Activated naive CD4-positive, alpha-beta T cell treated with anti-CD3 and anti-CD28 coated beads for 36 hours (primary cell): ENCODE measurements at places on chromosomes 1 and 21.

DNA sequence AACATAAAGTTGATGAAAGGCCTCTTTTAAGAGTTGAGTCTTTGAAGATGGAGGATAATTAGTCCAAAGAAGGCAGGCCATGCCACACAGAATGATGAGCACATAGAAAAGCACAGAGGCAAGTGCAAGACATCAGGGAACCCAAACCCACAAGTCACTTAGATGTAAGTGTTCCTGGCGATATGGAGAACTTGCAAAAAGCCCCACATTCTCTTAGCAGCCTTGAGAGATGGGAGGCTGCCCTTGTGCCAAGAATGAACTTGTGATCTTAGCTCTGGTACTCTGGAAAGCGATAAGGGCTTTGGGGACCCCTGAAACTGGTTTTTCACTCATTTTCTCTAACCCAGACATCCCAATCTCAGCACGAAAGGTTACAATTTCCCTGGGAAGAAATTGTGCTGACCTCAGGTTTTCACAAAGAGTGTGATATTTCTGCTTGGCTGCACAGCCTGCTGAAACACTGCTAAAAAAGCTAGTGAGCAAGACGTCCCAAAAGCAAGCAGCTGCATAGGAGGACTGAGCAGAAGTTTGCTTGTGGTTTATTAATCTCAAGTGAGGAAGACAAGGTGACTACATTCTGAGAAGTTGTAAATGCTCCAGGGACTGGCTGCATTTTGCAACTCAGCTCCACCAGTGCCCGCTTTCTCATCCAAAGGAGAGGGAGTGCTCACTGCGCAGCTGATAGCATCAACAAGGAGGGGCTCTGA is 496.9 kb upstream of the CAMK1G start:
- no peak for DNase-seq

DNA sequence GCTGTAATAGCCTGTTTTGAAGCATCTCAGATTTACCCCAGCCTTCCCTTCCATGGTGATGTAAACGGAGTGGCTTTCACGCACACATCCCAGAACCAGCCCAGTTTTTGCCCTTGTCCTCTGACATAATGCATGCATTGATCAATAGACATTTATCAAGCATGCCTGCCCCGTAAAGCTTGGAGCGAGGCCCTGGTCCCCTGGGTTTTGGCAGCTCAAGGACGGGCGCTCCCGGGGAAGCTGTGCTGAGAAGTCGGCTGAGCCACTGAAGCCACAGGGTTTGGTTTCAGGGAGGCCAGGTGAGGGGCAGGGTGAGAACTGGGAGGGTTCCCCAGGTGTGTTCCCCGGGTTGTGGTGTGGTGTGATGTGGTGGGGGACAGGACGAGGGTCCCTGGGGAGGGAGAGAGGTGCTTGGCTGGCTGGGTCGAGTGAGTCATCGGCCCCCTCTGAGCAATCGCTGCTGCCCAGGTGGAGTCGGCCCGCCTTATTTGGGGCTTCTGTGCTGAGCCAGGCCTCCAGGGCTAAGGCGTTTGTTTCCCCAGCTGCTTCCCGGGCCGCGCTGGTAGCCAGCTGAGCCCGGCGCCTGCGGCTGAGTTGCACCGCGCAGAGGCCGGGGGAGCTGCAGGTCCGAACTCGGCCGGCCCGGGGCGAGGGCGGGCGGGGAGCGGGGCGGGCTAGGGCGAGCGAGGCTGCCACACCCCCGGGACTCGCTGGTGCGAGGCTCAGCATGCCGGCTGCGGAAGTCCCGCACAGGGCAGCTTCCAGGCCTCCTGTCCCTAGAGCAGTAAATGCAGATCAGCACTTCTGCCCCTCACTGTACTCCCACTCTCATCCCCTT is 23.6 kb downstream of the ATP2B4 start:
- peak; percentile 76 for DNase-seq

GRCh38 chr21:46598581-46599572 is 6.0 kb downstream of the S100B start:
- no peak for DNase-seq

- DNase-seq, result no peak
Observed at GRCh38 chr1:79040424-79041082, 34.0 kb upstream of the ADGRL4 start.

DNA sequence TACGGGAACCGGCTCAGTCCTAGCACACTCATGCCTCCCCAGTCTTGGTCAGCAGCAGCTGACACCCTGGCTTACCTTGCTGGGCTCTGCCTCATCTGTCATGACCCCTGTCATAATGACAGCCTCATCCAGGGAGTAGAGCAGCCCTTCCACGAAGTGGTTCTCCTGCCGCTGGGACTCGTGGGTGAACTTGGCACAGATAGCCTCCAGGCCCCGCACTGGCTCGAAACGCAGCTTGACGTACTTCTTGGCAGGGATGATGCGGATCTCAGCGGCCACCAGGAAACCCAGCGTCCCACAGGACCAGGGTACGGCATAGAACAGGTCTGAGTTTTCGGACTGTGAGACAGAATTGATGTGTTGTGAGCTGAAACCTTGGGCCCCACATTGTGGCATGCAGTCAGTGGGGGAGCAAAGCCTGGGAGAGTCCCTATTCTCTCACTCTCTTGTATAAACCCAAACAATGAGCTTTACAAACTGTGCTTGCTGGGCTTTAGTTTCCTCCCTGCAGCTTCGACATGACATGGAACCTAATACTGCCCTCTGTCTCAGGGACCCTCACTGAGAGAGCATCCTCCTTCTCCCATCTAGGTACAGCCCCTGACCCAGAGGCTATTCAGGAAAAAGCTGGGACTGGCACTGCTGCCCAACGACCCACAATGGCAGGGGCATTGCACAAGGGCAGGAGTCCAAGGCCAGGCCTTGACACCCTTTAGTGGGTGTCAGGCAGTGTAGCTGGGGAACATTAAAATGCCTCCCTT is 15.5 kb downstream of the DHCR24 start:
- no peak for DNase-seq

GRCh38 chr21:45926281-45926680 is 55.3 kb upstream of the COL6A1 start:
- no peak for DNase-seq

- DNase-seq, result no peak
Observed at GRCh38 chr1:165218731-165219130, 137.8 kb downstream of the LMX1A start.

DNA sequence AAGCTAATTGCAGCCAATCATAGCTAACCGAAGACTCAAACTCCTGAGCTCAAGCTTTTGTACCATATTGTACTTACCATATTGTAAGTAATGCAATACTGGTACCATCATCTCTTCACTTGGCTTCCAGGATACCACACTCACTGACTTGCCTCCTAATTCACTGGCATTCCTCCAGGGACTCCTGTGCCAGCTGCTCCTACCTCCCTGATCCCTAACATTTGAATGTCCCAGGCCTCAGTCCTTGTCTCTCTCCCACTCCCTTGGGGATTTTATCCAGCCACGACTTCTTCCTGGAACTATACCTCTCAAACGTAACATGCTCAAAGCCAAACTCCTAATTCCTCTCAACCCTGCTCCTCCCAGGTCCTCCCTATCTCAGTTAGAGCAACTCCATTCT is 33.8 kb downstream of the USP48 start:
- DNase-seq, result no peak

- DNase-seq, result no peak
Observed at GRCh38 chr1:237748171-237748960, 142.4 kb downstream of the ZP4 start.

- DNase-seq, result no peak
Observed at GRCh38 chr1:218353656-218354055, 8.5 kb downstream of the TGFB2 start.

DNA sequence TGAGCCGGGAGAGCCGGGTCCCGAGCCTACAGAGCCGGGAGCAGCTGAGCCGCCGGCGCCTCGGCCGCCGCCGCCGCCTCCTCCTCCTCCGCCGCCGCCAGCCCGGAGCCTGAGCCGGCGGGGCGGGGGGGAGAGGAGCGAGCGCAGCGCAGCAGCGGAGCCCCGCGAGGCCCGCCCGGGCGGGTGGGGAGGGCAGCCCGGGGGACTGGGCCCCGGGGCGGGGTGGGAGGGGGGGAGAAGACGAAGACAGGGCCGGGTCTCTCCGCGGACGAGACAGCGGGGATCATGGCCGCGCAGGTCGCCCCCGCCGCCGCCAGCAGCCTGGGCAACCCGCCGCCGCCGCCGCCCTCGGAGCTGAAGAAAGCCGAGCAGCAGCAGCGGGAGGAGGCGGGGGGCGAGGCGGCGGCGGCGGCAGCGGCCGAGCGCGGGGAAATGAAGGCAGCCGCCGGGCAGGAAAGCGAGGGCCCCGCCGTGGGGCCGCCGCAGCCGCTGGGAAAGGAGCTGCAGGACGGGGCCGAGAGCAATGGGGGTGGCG is 371 bp downstream of the ARID1A start:
- DNase-seq, result peak; percentile 26

DNA sequence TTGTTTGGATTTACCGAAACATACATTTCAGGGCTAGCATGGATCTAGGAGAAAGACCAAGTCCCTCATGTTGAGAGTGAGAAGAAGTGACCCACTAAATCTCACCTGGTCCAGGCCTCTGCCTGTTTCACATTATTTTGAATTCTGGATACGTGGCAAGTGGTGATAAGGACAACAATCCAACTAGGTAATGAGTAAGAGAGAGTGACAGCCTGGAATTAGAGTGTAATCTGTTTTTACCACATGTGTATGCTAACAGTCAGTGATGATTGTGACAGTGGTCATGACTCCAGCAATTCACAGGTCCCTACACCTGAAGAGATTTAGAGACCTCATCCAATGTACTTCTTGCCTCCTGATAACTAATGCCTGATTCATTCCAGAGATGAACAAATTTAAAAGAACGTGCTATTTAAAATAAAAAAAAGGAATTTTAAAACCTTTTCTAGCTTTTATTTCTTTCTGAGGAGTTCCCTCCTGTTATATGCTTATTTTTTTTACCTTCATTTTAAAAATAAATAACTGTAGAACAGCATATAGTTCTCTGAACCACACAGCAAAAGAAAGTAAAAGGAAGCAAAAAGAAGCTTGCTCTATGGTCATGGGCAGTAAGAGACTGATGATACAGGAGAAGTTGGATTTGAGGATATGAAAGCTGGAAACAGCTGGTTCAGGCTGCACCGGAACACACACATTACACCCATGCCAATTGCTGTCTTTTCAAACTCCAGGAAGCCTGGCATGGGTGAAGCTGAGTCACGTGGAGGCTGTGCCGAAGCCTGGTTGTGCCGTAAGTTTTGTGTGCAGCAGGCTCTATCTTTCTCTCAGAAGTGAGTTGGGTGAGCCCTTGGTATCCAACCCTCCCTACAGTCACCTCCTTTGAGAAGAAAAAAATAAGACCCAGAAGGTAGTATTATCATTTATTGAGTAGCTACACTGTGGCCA is 14.7 kb downstream of the C1orf116 start:
- DNase-seq, result no peak

DNA sequence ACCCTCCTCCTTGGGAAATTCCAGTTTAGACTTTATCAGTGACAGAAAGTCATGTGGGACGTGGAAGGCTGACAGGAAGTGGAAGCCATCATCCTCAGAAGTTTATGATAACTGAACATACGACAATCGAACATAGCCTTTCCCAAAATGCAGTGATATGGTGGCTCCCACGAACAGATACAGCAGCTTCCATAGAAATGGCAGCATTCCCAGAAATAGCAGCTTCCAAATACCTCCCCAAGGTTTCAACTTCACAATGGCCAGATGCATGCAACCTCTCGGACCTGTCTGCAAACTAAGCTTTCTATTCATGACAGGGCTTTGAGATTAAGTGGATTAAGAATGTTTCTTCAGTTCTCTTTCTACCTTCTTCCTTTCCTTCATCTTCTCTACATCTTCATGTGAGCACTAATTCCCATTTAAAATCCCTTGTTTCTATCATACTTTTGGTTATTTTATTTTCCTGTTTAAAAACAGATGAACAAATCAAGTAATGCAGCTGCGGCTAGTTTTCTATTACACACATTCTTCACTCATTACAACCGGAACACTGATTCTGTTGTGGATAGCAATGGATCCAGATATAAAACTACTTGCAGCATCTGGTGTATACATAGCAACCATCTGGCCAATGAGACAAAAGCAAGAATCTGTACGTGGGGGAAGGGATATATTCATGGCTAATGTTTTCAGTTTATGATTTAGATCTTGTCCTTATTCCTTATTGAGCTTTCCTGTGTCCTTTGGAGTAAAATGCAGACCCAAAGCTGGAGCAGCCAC is 304.8 kb downstream of the BRINP3 start:
- DNase-seq, result no peak

DNA sequence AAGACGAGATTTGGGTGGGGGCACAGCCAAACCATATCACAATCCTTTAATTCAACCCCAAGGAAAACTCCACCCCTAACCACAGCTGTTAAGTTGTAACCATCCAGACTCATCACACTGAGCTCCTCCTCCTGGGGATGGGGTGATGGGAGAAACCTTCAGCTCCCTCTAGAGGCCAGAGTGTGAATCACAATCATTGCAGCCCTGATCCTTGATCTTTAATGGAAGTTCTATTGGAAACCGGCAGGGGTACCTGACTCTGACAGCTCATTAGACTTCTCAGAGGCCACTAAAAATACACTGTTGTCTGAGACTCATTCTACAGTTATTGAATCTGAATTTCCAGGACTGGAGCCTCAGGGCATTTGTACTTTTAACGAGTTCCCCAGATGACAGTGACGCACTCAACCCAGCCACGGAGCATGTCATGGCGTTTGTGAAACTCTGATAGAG is 127.2 kb downstream of the IGSF21 start:
- DNase-seq, result peak; percentile 38

DNA sequence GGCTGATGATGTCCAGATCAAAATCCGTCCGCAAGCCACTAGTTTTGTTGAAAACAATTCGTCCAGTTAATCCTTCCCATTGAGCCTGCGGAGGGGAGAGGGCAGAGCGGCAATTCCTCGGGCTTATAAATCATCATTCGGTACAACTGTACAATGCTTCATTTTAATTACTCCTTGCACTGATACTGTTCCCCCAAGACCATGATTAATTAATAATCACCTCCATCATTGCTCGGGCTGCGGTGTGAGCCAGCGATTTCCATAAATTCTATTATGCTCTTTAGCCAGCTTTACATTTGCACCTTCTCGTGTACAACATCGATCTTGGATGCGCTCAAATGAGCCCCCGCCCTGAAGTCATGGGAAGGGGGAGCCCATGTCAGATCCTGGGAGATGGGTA is 180.7 kb downstream of the GRIK3 start:
- DNase-seq, result no peak

- DNase-seq, result no peak
Observed at GRCh38 chr1:230028602-230029223, 38.3 kb upstream of the GALNT2 start.

GRCh38 chr1:244154508-244154871 is 103.4 kb downstream of the ZBTB18 start:
- DNase-seq, result no peak

- peak; percentile 92 for DNase-seq
Observed at GRCh38 chr1:24186993-24187790, at the start of gene IFNLR1. Gene IFNLR1 (minus strand): TSS chr1:24187289. CDS start chr1:24187248, 41 bp downstream.

GRCh38 chr1:51172811-51173210 is 63.3 kb upstream of the RNF11 start:
- no peak for DNase-seq

DNA sequence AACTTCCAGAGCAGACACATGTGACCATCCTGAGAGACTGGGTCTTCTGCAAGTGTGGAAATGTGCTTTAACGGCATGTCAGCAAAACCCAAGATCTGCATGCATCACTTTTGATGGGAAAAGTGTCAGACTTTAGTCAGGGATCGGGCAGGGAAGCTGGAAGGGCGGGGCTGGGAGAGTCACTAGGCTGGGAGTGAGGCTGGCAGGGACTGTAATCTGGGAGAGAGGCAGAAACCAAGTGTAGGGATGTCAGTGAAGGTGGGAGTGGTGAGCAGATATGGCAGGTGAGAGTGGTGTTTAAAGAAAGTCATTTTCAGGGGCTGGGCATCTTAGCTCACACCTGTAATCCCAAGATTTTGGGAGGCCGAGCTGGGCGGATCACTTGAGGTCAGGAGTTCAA is 11.3 kb downstream of the CDA start:
- no peak for DNase-seq

GRCh38 chr1:169100208-169100607 is 6.3 kb upstream of the ATP1B1 start:
- no peak for DNase-seq
